ENCODE measurements at places on chromosomes 13 and 19.
A peak's percentile ranks its signal among the peaks of the same experiment; 100 is the strongest.

DNA sequence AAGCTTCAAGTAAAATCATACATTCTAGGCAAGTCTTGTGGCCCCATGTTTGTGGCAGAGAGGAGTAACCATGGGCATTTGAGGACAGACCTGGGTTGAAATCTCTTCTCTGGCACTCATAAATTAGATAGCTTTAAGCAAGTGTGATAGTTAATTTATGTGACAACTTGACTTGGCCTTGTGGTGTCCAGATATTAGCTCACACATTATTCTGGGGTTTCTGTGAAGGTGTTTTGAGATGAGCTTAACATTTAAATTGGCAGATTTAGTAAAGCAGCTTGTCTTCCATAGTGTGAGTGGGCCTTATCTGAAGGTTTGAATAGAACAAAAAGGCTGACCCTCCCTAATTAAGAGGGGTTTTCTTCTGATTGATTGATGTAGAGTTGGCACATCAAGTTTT is 161.4 kb upstream of the SPRY2 start:
- no peaks in the 10 kb centered on the region for H3K4me1 ChIP-seq
- no peak overlapping the region for H3K27ac ChIP-seq
- no peak for DNase-seq
- no peak overlapping the region for H3K4me3 ChIP-seq

DNA sequence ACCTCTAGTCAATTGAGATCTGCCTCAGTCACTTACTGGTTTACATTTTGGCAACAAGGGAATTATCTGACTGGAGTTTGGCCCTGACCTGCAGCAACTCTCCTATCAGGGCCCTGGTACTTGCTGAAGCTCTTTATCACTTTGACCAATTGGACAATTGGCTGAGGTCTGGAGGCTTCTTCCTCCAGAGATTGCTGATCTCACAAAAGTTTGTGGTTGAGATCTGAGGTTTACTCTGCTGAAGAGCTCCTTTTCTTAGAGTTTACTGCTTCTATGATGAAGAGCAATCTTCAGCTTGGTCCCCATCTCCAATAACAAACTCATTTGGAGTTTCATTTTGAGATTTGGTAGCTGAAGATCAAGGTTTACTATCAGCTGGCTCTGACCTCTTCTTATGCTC is 276.9 kb upstream of the SGCG start:
- peaks cover 9% of the 10 kb centered on the region for H3K27me3 ChIP-seq
- no peak for DNase-seq
- no peak overlapping the region for H3K4me3 ChIP-seq
- H3K27ac ChIP-seq, result no peak overlapping the region
- H3K36me3 ChIP-seq, result no peaks in the 10 kb centered on the region
- H3K4me1 ChIP-seq, result no peaks in the 10 kb centered on the region

DNA sequence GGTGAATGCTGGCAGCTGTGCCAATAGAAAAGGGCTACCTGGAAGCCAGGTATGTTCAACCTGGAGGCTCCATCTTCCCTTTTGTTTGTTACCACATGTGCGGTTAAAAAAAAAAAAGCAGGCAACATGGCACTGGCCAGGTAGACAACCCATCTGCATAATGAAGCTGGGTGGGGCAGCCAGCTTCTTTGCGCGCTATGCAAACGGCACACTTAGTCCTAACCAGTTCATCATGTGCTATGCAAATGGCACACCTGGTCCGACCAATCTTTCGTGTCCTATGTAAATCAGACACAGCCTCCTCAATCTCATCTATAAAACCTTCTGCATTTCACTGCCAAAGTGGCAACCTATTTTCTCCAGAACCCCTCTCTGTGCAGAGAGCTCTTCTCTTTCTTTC is 11.3 kb upstream of the IGSF23 start:
- H3K27ac ChIP-seq, result peak overlapping the region; percentile 34
- H3K27me3 ChIP-seq, result no peaks in the 10 kb centered on the region
- H3K36me3 ChIP-seq, result no peaks in the 10 kb centered on the region
- no peak overlapping the region for H3K4me3 ChIP-seq
- no peak for DNase-seq
- H3K4me1 ChIP-seq, result peaks cover 15% of the 10 kb centered on the region

GRCh38 chr19:6458695-6459261 is 814 bp downstream of the SLC25A23 start:
- H3K27me3 ChIP-seq, result no peaks in the 10 kb centered on the region
- H3K4me3 ChIP-seq, result peak overlapping the region; percentile 48
- peaks cover 9% of the 10 kb centered on the region for H3K36me3 ChIP-seq
- H3K27ac ChIP-seq, result no peak overlapping the region
- H3K4me1 ChIP-seq, result no peaks in the 10 kb centered on the region

GRCh38 chr13:99435998-99436397 is 65.3 kb upstream of the TM9SF2 start:
- no peaks in the 10 kb centered on the region for H3K4me1 ChIP-seq
- DNase-seq, result no peak
- H3K27me3 ChIP-seq, result no peaks in the 10 kb centered on the region
- H3K36me3 ChIP-seq, result no peaks in the 10 kb centered on the region
- H3K27ac ChIP-seq, result no peak overlapping the region

DNA sequence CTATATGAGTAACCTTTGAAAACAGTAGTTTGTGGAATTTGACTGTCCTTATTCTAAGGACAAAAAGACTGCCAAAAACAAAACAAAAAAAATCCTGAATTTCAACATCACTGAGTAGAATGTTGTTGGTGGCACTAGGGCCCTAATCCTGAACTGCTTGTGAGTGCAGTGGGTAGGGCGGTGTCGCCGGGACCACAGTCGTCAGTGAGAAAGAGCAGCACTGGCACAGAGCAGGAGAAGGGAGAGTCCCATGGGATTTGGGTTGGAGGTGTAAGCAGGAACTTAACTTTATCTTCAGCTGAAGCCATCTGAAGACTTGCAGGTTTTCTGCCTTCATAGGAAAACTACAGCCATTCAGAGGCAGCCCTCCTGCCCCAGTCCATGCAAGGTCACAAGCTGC is 5.6 kb downstream of the PCID2 start:
- H3K36me3 ChIP-seq, result peaks cover 63% of the 10 kb centered on the region
- DNase-seq, result no peak
- peaks cover 7% of the 10 kb centered on the region for H3K4me1 ChIP-seq
- H3K27ac ChIP-seq, result no peak overlapping the region
- no peaks in the 10 kb centered on the region for H3K27me3 ChIP-seq

GRCh38 chr13:57665481-57665880 is 33.9 kb downstream of the PCDH17 start:
- H3K27me3 ChIP-seq, result peaks cover 31% of the 10 kb centered on the region
- H3K4me1 ChIP-seq, result no peaks in the 10 kb centered on the region
- DNase-seq, result no peak
- H3K4me3 ChIP-seq, result no peak overlapping the region
- no peak overlapping the region for H3K27ac ChIP-seq
- H3K36me3 ChIP-seq, result no peaks in the 10 kb centered on the region

GRCh38 chr13:113937527-113938180 is 36.2 kb downstream of the C13orf46 start:
- H3K4me1 ChIP-seq, result peaks cover 5% of the 10 kb centered on the region
- no peak overlapping the region for H3K27ac ChIP-seq
- no peaks in the 10 kb centered on the region for H3K27me3 ChIP-seq
- no peak for DNase-seq
- H3K36me3 ChIP-seq, result no peaks in the 10 kb centered on the region
